CD4-positive, alpha-beta T cell treated with Interleukin-2 at 100 ng/mL for 4 hours (primary cell): ENCODE measurements at places on chromosomes 2 and 18.

DNA sequence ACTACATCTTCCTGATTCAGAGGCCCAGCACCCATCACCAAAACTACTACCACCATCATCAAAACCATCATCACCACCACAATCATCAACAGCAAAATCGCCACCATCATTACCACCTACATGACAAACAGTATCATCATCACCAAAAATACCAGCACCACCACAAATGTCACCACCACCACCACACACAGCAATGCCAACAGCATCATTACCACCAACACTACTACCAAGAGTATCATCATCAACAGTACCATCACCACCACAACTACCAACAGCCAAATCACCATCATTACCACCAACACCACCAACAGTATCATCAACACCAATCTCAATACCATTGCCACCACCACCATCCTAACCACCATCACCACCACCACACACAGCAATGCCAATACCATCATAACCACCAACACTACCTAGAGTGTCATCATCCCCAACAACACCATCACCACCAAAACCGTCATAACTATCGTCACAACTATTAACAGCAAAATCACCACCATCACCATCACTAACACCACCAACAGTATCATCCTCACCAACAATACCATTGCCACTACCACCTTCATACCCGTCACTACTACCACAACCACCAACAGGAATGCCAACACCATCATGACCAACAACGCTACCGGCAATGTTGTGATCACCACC lies 64.6 kb upstream of the TEX51 start:
- no peak for DNase-seq

DNA sequence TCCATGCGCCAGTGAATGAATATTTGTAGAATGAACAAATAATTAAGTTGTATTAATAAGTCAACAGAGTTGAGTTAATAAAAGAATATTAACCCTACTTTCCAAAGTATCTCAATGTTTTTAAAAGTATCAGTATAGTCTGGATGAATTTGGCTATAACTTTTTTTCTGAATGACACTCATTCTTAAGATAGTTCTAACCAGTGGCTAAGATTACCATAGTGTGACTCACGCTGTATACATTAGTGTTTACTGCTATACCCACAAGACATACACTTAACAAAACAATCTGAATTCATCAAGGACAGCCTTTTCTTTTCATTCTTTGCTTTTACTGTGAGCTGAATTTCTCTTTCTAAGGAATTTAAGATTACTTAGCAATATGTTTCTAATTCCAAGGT lies 77.0 kb upstream of the PDE1A start:
- no peak for DNase-seq

- DNase-seq: no peak
These were observed 31.0 kb downstream of the CELF4 start for GRCh38 chr18:37534627-37535026.

GRCh38 chr2:67840460-67841068 lies 222.2 kb downstream of the C1D start:
- DNase-seq: peak; percentile 2

GRCh38 chr2:23636426-23636825 lies 251.4 kb downstream of the KLHL29 start:
- no peak for DNase-seq

- no peak for DNase-seq
These were observed 128.9 kb upstream of the RIOK3 start for GRCh38 chr18:23324056-23324811.

DNA sequence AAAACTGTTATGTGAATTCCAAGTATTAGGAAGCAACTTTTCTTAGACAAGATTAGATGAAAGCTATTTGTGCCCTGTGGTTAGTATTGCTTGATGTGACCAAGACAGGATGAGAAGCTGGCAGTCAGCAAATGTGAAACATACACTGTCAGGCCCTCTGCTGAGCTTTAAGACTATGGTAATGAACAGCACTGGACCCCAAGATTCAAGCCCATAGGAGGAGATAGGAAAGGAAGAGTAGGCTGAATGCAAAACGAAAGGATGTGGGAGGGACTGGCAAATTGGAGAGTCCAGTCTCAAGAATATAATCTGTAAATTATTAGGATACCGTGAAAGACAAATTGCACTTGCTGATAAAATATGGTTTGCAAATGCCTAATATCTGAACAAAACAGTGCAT lies 16.4 kb downstream of the BZW1 start:
- DNase-seq: no peak

GRCh38 chr2:229684942-229685562 lies 29.3 kb downstream of the DNER start:
- DNase-seq: no peak
